Osteocyte (in vitro differentiated cells): ENCODE measurements at places on chromosomes 12 and 14. TPM values are rescaled to one million over a fixed set of nuclear protein-coding genes. Genes with fewer than 3 reads are reported as not detected.

Gene NPFF
- not detected in 2 replicates for total RNA-seq

Gene RAD51AP1
- total RNA-seq: 4.4 and 6.7 TPM in 2 replicates

Gene RIPK3
- total RNA-seq: 0.78 and 1.3 TPM in 2 replicates

Gene TPH2
- not detected in 2 replicates for total RNA-seq

Gene SLCO1B1
- not detected in 2 replicates for total RNA-seq

Gene ALX1
- total RNA-seq: 1.9 and 3.0 TPM in 2 replicates

- H3K4me3 ChIP-seq: no peak overlapping the region
- no peak overlapping the region for H3K27ac ChIP-seq
- DNase-seq: no peak
- no peaks in the 10 kb centered on the region for H3K27me3 ChIP-seq
- H3K36me3 ChIP-seq: no peaks in the 10 kb centered on the region
Observed at GRCh38 chr12:124032265-124032886, 59.4 kb downstream of the ZNF664 start.

DNA sequence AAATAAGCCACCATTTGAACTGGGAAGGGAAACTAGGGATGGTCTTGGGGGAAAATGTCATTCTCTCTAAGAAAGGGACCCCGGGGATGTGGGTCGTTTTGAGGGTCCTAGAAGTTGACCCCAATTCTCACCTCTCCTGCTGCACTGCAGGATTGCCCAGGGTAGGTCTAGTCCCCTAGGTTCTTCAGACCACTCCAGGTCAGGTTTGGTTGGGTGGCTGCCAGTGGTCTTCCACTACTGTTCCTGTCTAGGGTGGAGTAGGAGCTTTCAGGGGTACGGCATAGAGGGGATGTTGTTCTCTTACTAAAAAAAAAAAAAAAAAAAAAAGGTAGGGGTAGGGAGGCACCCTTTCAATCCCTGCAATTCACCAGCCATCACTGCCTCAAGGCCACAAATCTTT, 7.3 kb downstream of the HOXC8 start:
- H3K27ac ChIP-seq: no peak overlapping the region
- peaks cover 18% of the 10 kb centered on the region for H3K4me1 ChIP-seq
- peaks cover 82% of the 10 kb centered on the region for H3K27me3 ChIP-seq
- no peaks in the 10 kb centered on the region for H3K36me3 ChIP-seq

DNA sequence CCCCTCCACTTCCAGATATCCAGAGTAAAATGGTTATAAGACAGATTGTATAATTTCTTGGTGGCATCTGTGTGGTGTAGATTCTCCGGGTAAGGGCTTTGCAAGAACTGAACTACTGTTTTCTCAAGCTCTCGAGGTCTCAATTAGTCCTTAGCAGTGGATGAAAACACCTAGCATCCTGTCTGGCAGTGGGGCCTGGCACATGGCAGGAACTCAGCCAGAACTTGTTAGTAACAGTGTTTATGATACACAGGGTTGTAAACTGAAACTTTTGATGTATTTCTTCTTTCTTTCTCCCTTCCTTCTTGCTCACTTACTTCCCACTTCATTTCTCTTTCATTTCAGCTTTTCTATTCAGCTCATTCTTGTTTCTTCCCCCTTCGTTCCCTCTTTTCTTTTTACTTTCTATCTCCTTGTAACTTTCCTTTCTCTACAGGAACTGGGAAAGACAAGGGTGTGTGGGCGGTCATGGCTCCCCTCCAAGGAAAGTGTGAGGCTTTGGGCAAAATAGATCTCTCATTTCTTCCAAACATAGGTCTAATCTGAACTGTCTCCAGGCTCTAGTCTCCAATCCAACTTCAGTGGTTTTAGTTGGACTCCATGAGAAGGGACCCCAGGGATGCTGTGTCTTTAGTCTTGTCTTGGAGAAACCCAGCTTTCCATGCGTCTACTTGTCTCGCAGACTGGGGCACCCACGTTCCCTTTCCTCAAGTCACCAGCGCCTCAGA, 159.7 kb downstream of the PAH start:
- no peak overlapping the region for H3K4me3 ChIP-seq
- no peak for DNase-seq
- H3K4me1 ChIP-seq: no peaks in the 10 kb centered on the region
- peaks cover 35% of the 10 kb centered on the region for H3K27me3 ChIP-seq
- no peak overlapping the region for H3K27ac ChIP-seq

DNA sequence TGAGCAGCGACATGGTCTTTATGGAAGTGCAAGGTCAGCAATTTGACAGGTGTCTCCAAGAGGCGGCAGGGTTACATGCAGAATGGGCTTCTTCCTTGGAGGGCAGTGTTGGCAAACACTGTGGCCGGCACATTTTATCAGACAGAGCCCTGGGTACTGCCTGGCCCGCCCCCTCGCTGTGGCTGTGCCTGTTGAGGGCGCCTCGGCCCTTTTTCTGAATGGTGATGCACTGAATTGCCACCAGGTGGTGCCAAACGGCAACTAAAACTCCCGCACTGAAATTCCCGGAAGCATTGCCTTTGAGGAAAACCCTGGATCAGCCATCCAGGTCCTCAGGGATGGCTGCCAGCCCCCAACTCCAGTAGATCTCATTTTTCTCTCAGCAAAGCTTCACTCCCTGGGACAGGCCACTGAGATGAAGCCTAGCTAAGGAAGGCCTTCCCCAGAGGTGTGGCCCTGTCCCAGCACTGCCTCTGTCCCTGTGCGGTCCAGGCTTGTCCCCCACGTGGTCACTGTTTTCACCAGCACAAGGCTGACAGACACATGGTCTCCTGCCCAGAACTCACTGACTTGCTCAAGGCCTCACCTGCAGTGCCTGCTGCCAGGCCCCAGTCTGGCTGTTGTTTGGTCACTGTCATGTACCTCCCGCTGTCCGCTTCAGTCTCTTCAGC, 73.6 kb downstream of the TESC start:
- DNase-seq: no peak
- peaks cover 20% of the 10 kb centered on the region for H3K36me3 ChIP-seq
- H3K27ac ChIP-seq: peak overlapping the region; percentile 52
- no peak overlapping the region for H3K4me3 ChIP-seq

- H3K36me3 ChIP-seq: peaks cover 11% of the 10 kb centered on the region
- H3K27ac ChIP-seq: no peak overlapping the region
- no peaks in the 10 kb centered on the region for H3K27me3 ChIP-seq
- H3K4me1 ChIP-seq: peaks cover 9% of the 10 kb centered on the region
- DNase-seq: no peak
Observed at GRCh38 chr12:64082866-64083268, 139.2 kb downstream of the KICS2 start.

GRCh38 chr12:21169878-21170472, 39.0 kb downstream of the SLCO1B1 start:
- no peaks in the 10 kb centered on the region for H3K4me1 ChIP-seq
- H3K27me3 ChIP-seq: peaks cover 58% of the 10 kb centered on the region
- no peak for DNase-seq

GRCh38 chr14:58082011-58082410, 70.0 kb downstream of the ARMH4 start:
- peak overlapping the region; percentile 94 for H3K27ac ChIP-seq
- DNase-seq: no peak
- no peaks in the 10 kb centered on the region for H3K27me3 ChIP-seq
- H3K4me1 ChIP-seq: peaks cover 33% of the 10 kb centered on the region
- no peak overlapping the region for H3K4me3 ChIP-seq

DNA sequence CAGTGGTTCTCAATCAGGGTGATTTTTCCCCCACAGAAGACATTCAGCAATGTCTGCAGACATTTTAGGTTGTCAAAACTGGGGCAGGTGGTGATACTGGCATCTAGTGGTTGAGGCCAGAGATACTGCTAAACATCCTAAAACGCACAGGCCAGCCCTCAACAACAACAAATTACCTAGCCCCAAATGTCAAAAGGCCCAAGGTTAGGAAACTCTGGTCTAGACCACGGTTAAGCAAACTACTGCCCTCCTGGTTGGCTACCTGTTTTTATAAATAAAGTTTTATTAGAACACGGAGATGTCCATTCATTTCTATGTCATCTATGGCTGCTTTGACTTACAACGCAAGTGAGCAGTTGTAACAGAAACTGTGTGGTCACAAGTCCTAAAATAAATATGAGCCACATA, 186.7 kb downstream of the EFCAB11 start:
- H3K27ac ChIP-seq: no peak overlapping the region
- no peaks in the 10 kb centered on the region for H3K36me3 ChIP-seq
- H3K4me1 ChIP-seq: peaks cover 16% of the 10 kb centered on the region
- no peaks in the 10 kb centered on the region for H3K27me3 ChIP-seq

- H3K4me3 ChIP-seq: no peak overlapping the region
- H3K27ac ChIP-seq: no peak overlapping the region
- DNase-seq: no peak
- H3K36me3 ChIP-seq: peaks cover 10% of the 10 kb centered on the region
- H3K4me1 ChIP-seq: peaks cover 11% of the 10 kb centered on the region
Observed at GRCh38 chr12:82474181-82474797, 116.0 kb downstream of the METTL25 start.

GRCh38 chr12:90333424-90333823, 621.6 kb downstream of the CCER1 start:
- H3K36me3 ChIP-seq: no peaks in the 10 kb centered on the region
- DNase-seq: no peak
- H3K27me3 ChIP-seq: no peaks in the 10 kb centered on the region
- no peak overlapping the region for H3K27ac ChIP-seq

- no peak for DNase-seq
- peaks cover 36% of the 10 kb centered on the region for H3K27me3 ChIP-seq
- peaks cover 14% of the 10 kb centered on the region for H3K4me1 ChIP-seq
- H3K27ac ChIP-seq: no peak overlapping the region
- no peaks in the 10 kb centered on the region for H3K36me3 ChIP-seq
Observed at GRCh38 chr12:114476159-114476558, 70.2 kb upstream of the TBX5 start.

- no peak for DNase-seq
- peaks cover 22% of the 10 kb centered on the region for H3K27me3 ChIP-seq
- no peaks in the 10 kb centered on the region for H3K36me3 ChIP-seq
- no peak overlapping the region for H3K27ac ChIP-seq
- H3K4me3 ChIP-seq: no peak overlapping the region
Observed at GRCh38 chr12:102765736-102766135, 151.3 kb downstream of the PAH start.

- DNase-seq: no peak
- no peak overlapping the region for H3K27ac ChIP-seq
- H3K4me3 ChIP-seq: no peak overlapping the region
- peaks cover 8% of the 10 kb centered on the region for H3K36me3 ChIP-seq
- H3K4me1 ChIP-seq: peaks cover 19% of the 10 kb centered on the region
- H3K27me3 ChIP-seq: no peaks in the 10 kb centered on the region
Observed at GRCh38 chr12:3293446-3294161, 197.4 kb upstream of the PRMT8 start.

DNA sequence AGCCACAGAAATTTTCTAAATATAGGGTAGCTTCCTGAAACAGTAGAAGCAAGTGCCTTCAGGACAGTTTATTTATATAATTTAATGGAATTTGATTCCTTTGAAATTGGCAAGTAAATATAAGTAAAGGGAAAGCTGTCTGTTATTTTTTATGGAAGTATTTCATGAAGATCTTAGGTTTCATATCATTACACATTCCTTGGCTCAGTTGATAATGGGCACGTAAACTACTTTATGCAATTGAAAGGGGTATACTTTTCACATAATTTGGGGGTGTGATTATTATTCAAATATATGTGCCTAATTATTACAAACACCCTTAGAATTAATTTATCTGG, 71.1 kb upstream of the RAP1B start:
- no peaks in the 10 kb centered on the region for H3K27me3 ChIP-seq
- no peaks in the 10 kb centered on the region for H3K36me3 ChIP-seq
- peaks cover 25% of the 10 kb centered on the region for H3K4me1 ChIP-seq

- H3K27me3 ChIP-seq: no peaks in the 10 kb centered on the region
- no peak overlapping the region for H3K4me3 ChIP-seq
- peaks cover 34% of the 10 kb centered on the region for H3K4me1 ChIP-seq
Observed at GRCh38 chr12:76464631-76465166, 94.9 kb downstream of the OSBPL8 start.

DNA sequence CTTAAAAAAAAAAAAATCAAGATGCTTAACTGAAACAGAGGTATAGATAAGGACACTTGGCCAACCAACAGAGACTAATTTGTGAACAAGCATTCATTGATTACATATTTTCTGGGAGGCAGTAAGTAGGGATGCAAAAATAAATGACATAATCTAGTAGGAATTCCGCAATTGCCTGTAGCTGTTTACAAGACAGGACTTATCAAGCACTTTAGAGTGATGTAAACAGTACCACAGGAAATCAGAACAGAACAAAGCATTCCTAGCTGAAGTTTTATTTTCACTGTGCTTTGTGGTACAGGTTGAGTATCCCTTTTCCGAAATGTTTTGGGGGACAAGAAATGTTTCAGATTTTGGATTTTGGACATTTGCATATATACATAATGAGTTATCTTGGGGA, 68.2 kb upstream of the FGD4 start:
- peaks cover 7% of the 10 kb centered on the region for H3K4me1 ChIP-seq
- no peak for DNase-seq
- H3K27me3 ChIP-seq: no peaks in the 10 kb centered on the region
- H3K27ac ChIP-seq: no peak overlapping the region
- peaks cover 17% of the 10 kb centered on the region for H3K36me3 ChIP-seq

DNA sequence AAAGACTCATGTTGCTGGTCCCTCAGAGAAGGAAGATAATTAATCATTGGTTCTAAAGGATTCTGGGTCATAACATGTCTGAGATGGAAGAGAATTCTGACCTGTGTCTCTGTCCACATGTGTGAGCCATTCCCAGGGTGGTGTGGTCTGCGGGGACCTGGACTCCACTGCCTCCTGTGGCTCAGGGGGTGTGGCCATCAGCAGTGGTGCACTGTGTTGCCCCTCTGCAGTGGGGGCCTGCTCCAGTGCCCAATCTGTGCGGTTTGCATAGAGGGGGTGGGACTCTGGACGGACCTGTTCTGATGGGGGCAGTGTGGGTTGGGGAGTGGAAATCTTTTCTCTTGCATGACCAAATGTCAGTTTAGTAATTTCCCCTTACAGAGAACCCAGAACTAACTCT, 13.5 kb downstream of the KRT85 start:
- H3K4me3 ChIP-seq: no peak overlapping the region
- peak; percentile 77 for DNase-seq
- no peaks in the 10 kb centered on the region for H3K36me3 ChIP-seq
- peaks cover 45% of the 10 kb centered on the region for H3K27me3 ChIP-seq

GRCh38 chr14:66131111-66131510, 355.1 kb upstream of the CCDC196 start:
- no peaks in the 10 kb centered on the region for H3K4me1 ChIP-seq
- no peak for DNase-seq
- no peak overlapping the region for H3K4me3 ChIP-seq
- no peaks in the 10 kb centered on the region for H3K36me3 ChIP-seq
- H3K27me3 ChIP-seq: no peaks in the 10 kb centered on the region
- no peak overlapping the region for H3K27ac ChIP-seq

- H3K36me3 ChIP-seq: no peaks in the 10 kb centered on the region
- no peak overlapping the region for H3K27ac ChIP-seq
- peaks cover 2% of the 10 kb centered on the region for H3K27me3 ChIP-seq
- H3K4me3 ChIP-seq: no peak overlapping the region
Observed at GRCh38 chr12:85005615-85006014, 30.5 kb downstream of the TSPAN19 start.

GRCh38 chr14:72517736-72518135, 376.2 kb downstream of the DPF3 start:
- peaks cover 8% of the 10 kb centered on the region for H3K4me1 ChIP-seq
- no peak for DNase-seq
- no peaks in the 10 kb centered on the region for H3K36me3 ChIP-seq
- H3K27ac ChIP-seq: no peak overlapping the region
- H3K4me3 ChIP-seq: no peak overlapping the region
- H3K27me3 ChIP-seq: peaks cover 5% of the 10 kb centered on the region
